ENCODE measurements at places on chromosomes 5 and 9.

- no peak for DNase-seq
These were observed 9.5 kb downstream of the CXXC5 start for GRCh38 chr5:139657363-139658321.

- DNase-seq, result peak; percentile 59
These were observed 16.8 kb downstream of the NIPAL4 start for GRCh38 chr5:157476702-157477408.

DNA sequence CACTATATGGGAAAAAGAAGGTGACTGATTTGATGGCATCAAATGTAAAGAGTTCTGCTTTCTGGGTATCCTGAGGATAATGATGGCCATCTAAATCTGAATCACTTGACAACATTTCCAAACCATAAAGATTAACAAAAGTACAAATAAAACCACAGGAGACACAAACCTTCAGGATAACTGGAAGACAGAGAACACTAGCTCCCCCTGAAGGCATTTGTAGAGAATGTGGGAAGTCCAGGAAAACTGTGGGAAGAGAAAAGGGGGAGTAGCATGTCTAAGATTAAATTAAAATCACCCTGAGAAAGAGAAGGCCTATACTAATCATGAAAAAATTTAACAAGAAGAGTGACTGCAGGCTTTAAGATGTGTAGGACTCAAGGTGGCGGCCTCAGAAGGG lies 116.2 kb downstream of the PRELID2 start:
- no peak for DNase-seq

- DNase-seq, result no peak
These were observed 4.8 kb upstream of the KCNMB1 start for GRCh38 chr5:170393958-170394357.

DNA sequence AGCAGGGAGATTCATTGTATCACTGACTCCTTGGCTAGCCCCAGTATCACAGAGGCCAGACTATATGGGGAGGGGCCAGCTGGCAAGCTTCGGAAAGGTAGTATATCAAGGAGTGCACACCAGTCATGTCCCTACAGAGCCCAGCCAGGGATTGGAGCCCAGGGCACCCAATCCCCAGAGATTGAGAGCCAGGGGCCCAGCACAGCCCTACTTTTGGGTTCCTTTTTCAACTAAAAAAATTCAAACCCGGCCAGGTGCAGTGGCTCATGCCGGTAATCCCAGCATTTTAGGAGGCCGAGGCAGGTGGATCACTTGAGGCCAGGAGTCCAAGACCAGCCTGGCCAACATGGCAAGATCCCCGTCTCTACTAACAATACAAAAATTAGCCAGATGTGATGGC lies 5.4 kb upstream of the MYORG start:
- no peak for DNase-seq

- DNase-seq, result no peak
These were observed 270.2 kb upstream of the PDE4D start for GRCh38 chr5:60163762-60164161.

DNA sequence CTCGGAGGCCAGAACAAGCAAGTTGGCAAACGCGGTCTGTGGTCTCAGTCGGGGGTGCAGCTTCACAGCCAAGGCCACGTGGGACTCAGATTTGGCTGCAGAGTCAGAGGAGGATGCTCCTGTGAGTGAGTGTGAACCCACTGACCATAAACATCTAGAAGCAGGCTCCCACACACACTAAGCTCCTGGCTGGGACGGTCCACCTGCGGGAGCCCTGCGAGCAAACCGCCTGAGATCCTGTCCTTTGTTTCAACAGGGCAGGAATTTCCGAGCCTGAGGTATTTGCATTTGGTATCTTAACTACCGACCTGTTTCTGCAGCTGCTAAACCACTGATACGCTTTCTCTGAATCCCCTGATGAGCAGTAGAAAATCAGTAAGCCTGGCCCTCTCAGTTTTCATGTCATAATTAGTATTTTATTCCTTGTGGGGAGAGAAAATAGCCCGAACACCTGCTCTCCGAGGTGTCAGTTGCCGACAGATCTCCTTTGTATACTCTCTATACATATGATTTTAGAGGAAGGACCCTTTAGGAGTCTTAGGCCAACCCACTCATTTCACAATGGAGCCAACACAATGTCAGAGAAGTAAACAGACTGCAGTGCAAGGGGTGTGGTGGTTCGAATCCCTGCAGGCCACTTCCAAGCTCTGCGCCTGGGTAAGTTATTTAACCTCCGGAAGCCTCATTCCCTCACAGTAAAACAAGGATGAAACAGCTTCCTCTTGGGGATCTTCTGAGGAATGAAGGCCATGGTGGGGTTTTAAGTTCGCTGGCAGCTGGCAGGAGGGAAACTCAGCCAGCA lies 40.9 kb upstream of the PWWP2A start:
- no peak for DNase-seq

DNA sequence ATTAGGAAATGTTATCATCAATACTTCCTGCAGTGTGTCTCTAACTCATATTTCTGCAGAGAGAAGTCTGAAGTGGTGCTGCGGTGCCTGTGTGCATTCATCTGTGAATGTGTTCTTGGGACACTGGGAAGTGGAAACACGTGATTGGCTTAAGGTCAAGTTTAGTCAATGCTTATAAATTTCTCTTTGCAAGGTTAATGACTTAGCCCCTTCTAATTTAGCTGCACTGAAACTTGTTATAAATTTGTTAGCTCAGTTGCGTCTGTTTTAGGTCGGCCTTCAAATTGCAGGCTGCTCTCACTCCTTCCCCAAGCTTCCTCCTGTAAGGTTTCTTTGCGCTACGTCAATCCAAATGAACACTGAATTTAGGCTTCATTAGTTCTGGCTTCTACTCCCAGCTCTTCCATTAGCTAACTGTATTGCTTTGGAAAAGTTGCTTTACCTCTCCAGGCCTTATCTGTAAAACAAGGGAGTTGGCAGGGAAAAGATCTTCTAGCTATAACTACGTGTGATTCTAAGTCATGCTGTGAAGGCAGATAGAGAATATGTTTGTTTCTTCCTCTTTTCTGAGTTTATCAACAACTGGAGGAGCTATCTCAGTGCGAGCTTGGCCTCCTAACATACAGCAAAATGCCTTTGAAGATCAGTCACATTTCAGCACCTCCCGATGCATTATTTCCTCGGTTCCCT lies 341.8 kb downstream of the NFIB start:
- no peak for DNase-seq

DNA sequence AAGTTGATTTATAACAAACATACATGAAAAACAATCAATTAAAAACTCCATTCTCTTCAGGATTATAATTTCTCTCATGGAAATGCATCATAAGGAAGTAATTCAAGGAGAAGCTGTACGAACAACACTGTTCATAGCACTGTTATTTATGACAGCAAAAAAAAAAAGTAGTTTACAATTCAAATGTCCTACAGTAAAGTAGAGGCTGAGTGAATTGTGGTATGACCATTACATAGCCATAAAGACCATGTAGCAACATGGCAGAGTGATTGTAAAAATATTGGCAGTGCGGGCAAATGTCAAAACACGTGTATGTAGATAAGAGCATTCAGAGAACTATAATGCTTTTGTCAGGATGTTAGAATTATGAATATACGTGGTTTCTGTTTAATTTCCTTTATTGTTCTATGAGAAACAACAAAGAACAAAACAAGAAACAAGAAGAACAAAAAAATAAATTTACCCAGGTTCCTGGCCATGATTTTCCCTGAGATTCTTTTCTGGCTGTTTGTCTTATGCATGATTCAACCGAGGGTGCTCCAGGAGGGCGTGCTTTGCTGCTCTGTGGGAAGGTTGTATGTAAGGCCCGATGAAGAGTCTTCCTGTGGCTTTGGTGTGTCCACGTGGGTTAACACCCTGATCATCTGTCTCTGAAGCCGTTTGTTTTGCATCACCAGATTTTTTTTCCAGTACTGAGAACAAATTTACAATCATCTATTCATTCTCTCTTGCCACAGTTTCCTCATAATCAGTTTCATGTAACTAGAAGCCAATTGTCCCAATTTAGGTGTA lies 28.8 kb downstream of the GCNT4 start:
- DNase-seq, result no peak

DNA sequence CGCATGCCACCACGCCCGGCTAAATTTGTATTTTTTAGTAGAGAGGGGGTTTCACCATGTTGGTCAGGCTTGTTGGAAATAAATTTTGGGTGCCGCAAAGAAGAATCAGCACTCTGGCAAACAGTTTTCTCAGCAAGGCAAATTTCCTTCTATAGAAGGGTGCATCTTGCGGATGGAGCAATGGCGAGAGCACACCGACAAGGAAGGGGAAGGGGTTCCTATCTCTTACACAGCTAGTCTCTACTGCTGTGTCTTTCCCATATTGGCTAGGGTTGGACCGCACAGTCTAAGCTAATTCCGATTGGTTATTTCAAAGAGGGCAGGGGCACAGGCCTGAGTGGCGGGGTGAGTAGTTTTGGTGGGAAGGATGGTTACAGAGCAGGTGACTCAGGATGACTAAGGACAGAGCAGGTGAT lies 707 bp downstream of the GTF3C5 start:
- DNase-seq, result no peak

- DNase-seq, result no peak
These were observed 162.8 kb downstream of the TLE1 start for GRCh38 chr9:81526587-81526986.

- DNase-seq, result no peak
These were observed 121.1 kb downstream of the FBXL7 start for GRCh38 chr5:15621094-15621493.

GRCh38 chr5:31995006-31995405 lies 179.1 kb downstream of the GOLPH3 start:
- DNase-seq, result no peak

DNA sequence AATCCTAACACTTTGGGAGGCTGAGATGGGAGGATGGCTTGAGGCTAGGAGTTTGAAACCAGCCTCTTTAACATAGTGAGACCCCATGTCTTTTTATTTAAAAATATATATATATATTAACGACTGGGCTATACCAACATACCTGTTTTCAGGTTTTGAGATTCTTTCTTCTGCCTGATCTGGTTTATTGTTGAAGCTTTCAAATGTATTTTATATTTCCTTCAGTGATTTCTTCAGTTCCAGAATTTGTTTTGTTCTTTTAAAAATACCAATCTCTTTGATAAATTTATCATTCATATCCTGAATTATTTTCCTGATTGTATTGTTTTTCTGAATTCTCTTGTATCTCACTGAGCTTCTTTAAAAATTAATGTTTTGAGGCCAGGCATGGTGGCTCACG lies 31.2 kb downstream of the OGN start:
- no peak for DNase-seq

- no peak for DNase-seq
These were observed 253.4 kb downstream of the ARHGAP26 start for GRCh38 chr5:143023411-143024096.

DNA sequence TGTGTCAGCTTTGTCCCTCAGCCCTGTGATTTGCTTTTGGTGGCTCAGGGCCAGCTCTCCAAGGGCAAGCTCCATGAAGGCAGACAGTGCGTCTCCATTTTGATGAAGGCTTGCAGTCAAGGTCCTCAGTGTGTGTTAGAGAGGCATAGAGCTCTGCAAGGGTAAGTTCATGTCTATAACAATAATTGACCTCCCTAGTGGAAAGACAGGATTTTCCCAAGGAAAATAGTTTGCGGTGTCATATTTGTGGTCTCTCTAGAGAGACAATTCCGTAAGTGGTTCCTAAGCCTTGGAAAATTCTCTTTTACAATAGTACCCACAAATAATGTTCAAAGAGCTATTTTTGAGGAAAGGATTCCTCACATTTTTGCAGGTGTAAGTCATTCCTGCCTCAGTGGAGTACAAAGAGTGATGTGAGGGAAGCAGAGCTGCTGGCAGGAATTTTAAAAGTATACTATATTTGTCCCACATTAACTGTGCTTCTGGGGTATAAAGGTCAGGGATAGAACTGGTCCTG lies 40.2 kb downstream of the SLC1A3 start:
- no peak for DNase-seq

DNA sequence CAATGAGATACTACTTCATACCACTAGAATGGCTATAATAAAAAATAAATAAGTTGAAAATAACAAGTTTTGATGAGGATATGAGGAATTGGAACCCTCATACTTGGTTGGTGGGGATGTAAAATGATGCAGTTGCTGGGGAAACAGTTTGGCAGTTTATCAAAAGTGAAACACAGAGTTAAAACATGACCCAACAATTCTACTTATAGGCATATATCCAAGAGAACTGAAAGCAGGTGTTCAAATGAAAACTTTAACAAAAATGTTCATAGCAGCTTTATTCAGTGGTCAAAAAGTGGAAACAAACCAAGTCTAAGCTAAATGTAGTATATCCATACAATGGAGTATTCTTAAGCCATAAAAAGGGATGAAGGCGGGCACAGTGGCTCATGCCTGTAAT lies 13.1 kb upstream of the LHFPL2 start:
- no peak for DNase-seq

- DNase-seq, result no peak
These were observed 7.4 kb downstream of the NR2F1-AS1 start for GRCh38 chr5:93573354-93574351.

- no peak for DNase-seq
These were observed 15.8 kb downstream of the ERGIC1 start for GRCh38 chr5:172849606-172850453.

- DNase-seq, result no peak
These were observed 71.2 kb upstream of the IZUMO3 start for GRCh38 chr9:24616863-24617262.

- no peak for DNase-seq
These were observed 119.0 kb downstream of the ZCCHC7 start for GRCh38 chr9:37239224-37239859.

- DNase-seq, result no peak
These were observed 397.1 kb downstream of the TLE1 start for GRCh38 chr9:81292056-81292805.

- no peak for DNase-seq
These were observed 82.6 kb upstream of the EQTN start for GRCh38 chr9:27379311-27380251.

DNA sequence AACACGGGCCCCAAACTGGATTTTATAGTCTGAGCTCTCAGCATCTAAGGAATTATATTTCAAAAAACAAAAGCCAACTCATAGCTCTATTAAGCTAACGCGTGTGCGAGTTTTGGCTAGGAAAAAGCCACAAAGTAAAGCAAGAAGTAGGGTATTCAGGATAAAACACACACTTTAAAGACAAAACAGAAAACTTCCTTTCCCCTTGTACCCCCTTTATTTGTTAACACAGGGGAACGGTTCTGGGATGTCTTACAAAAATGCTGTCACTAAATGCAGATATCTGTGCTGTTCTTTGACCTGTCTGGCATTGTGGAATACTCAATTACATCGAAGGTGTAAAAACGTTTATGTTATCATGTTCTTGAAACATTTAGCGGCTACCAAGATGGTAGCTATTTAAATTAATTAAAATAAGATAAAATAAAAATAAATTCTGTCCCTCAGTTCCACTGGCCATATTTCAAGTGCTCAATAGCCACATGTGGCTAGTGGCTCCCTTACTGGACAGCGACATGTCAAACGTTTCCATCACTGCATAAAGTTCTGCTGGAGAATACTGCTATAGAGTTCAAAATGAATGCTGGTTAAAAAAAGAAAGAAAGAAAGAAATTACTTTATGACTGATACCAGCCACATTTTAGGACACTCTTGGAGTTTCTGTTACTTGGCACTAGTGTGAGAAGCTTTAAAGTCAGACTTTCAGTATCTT lies 7.2 kb upstream of the MEF2C start:
- DNase-seq, result no peak

- DNase-seq, result no peak
These were observed 516.1 kb downstream of the ANXA1 start for GRCh38 chr9:73667749-73668148.

Measured in 8988T (cell line).